Epithelial cell of proximal tubule (primary cell): ENCODE measurements at places on chromosomes 12 and 14.

GRCh38 chr12:118013283-118013682, 3.2 kb upstream of the RFC5 start:
- no peak for DNase-seq

- DNase-seq: no peak
Observed at GRCh38 chr14:32404784-32405573, 75.9 kb downstream of the AKAP6 start.

DNA sequence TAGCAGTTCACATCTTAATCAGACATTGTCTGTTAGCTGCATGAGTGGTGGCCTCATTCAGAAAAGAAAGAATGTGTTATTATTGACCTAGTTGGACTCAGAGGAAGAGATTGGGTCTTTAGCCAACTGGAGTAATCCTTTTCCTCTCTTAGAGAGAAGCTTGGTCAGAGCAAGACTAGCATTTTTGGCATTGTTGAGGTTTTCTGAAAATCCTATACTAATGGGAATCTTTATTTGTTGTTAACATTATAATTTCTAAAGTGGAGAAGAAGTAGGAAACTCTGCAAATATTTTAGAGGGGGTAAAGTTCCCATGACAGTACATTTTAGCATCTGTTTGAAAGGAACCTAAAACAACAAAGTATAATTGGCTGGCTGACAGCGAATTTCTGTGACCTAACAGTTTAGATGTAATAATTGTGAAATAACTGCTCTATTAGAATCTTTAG, 9.7 kb downstream of the TOX4 start:
- no peak for DNase-seq

GRCh38 chr12:53186745-53187144, 6.0 kb upstream of the CSAD start:
- no peak for DNase-seq

- DNase-seq: no peak
Observed at GRCh38 chr12:13208533-13209435, 12.3 kb downstream of the EMP1 start.

GRCh38 chr14:76352639-76353281, 23.2 kb upstream of the ESRRB start:
- DNase-seq: no peak

GRCh38 chr12:12028668-12029402, 41.9 kb upstream of the BCL2L14 start:
- DNase-seq: no peak

- no peak for DNase-seq
Observed at GRCh38 chr12:105946493-105946901, 192.3 kb downstream of the NUAK1 start.

- no peak for DNase-seq
Observed at GRCh38 chr12:72053604-72054003, 115.0 kb downstream of the TPH2 start.

GRCh38 chr12:67137256-67137655, 131.9 kb upstream of the CAND1 start:
- DNase-seq: peak; percentile 20

- no peak for DNase-seq
Observed at GRCh38 chr12:40263616-40264409, 39.0 kb downstream of the LRRK2 start.

- no peak for DNase-seq
Observed at GRCh38 chr12:66541426-66541825, 137.4 kb downstream of the GRIP1 start.

GRCh38 chr14:103188810-103189480, 65.7 kb downstream of the TNFAIP2 start:
- DNase-seq: no peak

- no peak for DNase-seq
Observed at GRCh38 chr14:23445773-23446172, 10.3 kb upstream of the MYH7 start.

GRCh38 chr14:61889914-61890351, 127.7 kb downstream of the SNAPC1 start:
- no peak for DNase-seq

- DNase-seq: no peak
Observed at GRCh38 chr14:98101323-98101722, 1170.7 kb downstream of the BCL11B start.

- DNase-seq: no peak
Observed at GRCh38 chr14:39547845-39548244, 115.6 kb upstream of the FBXO33 start.

DNA sequence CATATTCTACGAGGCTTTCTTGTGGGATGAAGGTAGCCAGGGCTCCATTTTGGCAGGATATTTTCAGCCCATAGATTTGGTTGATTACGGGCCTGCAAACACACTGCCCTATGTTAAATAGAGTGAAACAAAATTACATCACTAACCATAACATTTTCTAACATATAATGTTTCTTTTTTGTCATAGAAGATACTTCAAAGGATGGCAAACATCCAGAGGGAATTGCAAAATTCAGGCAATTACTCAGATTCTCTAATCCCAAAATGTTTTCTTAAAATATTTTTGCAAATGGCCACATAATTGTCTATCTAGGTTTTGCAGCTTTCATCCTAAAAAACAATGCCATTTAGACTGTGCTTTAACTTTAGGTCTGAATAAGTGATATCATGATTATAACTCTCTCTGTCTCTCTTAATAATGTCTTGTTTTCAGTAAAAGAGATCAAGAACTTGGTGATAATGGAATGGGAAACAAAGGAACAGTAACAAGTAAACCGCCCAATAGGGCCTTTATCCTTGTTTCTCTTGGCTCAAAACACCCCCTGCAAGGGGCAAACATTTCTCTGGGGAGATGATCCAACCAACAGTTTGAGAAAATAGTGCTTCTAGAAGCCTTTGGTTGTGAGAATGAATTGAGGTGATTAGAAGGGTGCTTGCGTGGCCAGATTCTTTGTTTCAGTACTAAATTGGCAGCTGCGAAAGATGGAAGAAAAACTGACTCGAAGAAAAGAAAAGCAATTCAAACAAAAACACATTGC, 54.4 kb upstream of the BTG1 start:
- no peak for DNase-seq

GRCh38 chr12:45243963-45244362, 28.1 kb downstream of the ANO6 start:
- no peak for DNase-seq

DNA sequence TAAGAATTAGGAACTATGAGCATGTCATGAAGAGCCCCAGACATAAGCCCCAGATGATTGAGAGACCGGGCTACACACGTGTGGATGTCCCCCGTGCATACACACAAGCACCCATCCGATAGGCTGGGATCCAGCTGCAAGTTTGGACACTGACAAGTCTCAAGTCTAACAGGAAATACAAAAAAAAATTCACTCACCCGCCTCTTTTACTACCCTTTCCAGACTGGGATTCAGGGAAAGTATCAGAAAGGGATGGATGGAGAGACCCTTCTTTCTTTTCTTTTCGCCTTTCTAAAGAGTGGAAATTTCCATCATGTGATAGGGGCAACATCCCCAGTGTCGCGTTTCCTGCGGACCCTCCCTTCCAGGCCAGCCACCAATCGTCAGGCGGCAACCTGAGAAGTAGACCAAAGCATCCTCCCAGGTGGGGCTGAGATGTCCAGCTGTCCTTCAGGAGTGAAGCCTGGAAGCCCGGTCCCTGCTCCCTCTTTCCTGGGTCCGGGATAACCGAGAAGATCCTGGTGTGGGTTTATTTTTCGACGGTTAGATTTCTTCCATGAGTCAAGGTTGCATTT, 6.4 kb upstream of the SLC38A4 start:
- no peak for DNase-seq

- no peak for DNase-seq
Observed at GRCh38 chr12:32486158-32486557, 86.8 kb downstream of the FGD4 start.

GRCh38 chr12:116537101-116537904, 21.9 kb upstream of the MAP1LC3B2 start:
- DNase-seq: peak; percentile 83

- no peak for DNase-seq
Observed at GRCh38 chr14:104254735-104255400, 116.5 kb downstream of the KIF26A start.

DNA sequence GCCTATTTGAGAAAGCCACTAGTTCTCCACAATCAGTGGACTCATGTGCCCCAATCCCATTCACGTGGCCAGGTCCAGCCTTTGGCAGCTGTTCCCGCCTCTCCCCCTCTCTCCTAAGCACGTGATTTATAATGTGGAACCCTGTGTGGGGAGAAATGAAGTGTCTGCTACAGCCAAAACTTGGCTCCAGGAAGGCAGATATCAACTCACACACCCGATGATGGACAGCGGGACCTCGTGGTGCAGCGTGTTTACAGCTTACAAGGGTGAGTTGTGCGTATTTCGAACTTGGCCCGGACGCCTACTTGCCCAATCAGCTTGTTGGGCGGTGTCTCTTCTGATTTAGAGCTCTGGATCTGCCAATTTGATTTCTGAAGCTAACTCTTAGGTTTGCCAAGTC, 38.1 kb upstream of the FAM181A start:
- no peak for DNase-seq

DNA sequence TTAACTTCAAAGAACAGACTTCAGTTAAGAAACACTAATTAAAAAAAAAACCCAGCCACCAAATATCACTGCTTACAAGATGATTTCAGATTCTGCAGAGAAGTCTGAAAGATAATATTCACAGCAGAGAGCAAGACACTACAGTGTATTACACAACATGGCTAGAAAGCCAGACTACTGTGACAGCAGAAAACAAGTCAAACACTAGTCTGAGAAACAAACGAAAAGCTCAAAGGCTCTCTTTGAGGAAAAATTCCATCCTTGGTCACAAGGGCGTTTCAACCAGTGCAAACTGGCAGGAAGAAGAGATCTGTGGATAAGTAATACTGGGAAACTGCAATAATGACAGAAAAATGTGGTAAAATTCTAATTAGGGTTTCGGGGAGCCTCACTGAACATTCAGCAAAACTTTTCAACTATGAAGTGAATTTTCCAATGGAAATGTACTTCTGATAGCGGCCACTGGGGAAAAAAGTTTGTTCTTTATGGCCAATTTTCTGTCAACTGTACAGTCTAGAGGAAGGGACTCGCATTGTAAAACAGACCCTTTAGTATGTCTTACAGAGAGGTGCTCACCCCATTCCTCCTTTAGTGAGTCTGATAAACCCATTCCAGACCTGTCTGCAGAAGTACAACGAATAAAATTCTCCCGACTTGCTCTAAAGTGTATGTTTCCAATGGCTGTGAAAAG, 50.4 kb downstream of the ACADS start:
- DNase-seq: no peak

DNA sequence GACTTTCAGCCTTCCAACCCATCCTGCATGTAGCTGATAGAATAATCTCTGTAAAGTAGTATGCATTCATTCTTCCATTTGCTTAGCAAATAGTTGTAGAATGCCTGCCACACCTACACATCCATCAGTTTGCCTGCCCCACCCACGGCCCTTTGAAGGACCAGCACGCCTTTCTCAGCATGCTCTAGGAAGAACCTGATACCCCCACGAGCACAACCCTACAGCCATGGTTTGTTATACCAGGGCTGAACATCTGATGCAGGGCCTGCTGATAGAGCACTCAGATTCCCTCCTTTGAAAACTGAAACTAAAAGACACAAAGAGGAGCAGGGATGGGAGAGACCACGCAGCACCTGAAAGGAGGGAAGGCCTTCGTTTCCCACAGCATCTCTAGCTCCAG, 205.1 kb downstream of the ANO2 start:
- no peak for DNase-seq

GRCh38 chr12:73867147-73867546, 670.5 kb upstream of the ATXN7L3B start:
- DNase-seq: no peak

DNA sequence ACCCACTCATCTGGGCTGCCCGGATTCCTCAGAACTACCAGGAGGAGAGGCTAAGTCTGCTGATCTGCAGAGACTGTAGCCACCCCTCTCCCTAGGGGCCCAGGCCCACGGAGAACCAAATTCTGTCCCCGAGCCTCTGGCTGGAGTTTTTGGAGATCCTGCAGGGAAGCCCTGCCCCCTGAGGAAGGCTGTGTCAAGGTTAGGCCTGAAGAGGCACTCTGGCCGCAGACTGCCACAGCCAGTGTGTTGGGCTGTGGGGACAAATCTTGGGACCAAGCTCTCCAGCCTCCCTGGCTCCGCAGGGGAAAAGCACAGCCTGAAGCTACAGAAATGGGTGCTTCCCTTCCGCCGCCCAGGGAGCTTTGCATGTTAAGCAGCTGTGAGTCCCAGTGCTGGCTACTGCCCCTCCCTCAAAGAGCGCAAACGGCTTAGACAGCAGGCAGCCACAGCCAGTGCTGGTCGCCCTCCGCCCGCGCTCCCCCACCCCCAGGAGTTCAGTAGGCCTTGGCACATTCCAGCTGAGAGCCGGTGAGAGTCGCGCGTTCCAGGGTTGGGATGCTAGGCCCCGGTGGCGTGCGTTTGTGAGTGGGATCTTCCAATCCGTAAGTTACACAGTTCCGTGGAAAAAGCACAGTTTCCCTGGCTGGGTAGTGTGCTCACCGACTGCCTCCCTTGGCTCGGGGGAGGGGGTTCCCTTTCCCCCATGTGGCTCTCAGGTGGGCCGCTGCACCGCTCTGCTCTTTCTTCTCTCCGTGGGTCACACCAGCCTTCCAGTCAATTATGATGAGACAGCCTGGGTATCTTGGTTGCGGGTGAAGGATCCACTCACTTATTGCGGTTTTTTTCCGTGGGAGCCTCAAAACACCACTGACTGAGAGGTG, 13.2 kb downstream of the CLEC4E start:
- no peak for DNase-seq

- no peak for DNase-seq
Observed at GRCh38 chr12:117063162-117063911, 35.9 kb downstream of the TESC start.

DNA sequence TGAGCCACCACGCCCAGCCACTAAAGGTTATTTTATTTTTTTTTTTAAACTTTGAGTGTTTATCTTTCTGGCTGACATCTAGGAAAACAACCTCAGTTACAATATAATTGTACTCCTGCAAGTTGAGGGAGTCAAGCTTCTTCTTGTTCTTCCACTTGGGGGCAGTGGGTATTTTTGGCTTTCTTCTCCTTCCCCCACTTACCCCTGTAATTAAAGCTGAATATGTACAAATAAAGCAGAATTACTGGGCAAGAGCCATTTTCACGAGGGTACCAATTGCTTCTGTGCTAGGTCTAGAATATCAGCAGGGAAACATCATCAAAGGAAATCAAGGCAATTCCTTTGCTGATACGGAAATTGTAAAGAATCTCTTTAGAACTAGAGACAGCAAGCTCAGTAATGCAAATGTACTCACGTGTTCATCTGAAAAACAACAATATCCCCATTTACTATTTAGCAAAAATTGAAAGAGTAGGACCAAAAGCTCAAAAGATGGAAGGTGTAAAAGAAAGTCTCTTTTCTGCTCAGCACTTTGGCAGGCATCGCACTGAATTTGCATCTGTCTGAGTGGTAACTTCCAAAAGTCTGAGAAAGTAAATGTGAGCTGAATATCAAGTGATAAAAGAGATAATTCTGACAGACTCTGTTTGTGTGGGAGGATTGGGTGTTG, 72.8 kb downstream of the TAOK3 start:
- DNase-seq: no peak

- DNase-seq: no peak
Observed at GRCh38 chr14:104219731-104220214, 81.4 kb downstream of the KIF26A start.

GRCh38 chr14:50417853-50418252, 21.2 kb upstream of the CDKL1 start:
- DNase-seq: no peak
